Karpas-422 (cell line): ENCODE measurements at places on chromosomes 5 and 9.

- no peak for DNase-seq
These were observed 70.4 kb downstream of the TRPM6 start for GRCh38 chr9:74817281-74817810.

DNA sequence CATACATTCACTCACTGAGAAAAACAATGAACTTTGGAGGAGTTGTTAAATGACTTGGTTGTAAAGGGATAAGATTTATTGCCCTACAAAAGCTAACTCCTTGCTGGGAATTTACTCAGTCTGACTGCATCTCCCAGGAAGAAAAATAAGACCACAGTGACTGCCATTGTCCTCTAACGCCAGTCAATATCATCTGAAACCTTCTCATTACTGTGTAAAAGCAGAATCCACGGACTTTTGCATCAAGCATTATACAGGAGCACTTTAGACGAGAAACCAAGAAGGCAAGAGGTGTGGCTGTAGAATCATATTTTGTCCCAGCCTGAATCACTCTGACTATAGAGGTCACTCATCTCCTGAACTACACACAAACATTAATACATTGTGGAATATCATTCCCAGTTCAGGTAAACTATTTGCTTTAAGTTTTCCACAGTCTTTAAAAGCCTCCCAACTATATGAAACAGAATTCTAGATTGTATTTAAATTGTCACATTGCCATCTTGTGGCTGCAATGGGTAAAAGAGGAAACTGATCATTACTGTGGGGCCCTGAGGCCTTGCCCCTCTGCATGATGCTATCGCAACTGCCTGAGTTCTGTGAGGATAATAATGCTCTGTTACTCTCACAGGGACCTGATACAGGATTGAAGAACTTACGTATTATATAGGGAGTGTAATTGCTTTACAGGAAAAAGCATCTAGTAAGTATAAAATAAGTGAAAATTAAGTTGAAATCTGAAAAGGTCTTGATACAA, 142.9 kb downstream of the SLCO4C1 start:
- DNase-seq = peak; percentile 68

DNA sequence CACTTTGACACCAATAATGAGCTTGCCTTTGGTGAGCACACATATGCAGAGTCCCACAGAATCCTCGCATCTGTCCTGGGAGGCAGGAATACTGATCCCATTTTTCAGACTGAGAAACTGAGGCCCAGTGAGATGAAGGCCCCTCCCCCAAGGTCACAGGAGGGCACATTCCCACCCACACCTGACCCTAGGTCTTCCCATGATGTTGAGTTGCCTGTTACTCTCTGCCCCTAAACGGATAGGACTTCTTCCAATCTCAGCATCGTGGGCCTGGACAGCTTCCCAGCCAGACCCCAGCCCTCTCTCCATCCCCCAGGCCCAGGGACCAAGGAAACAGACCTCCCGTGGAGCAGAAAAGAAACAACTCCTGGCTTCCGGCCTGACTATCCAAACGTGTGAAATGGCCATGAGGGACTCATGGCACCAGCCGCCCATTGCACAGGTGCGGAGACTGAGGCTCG, 877 bp downstream of the SH3GLB2 start:
- peak; percentile 72 for DNase-seq

GRCh38 chr9:130195638-130196037, 23.4 kb downstream of the NCS1 start:
- no peak for DNase-seq

DNA sequence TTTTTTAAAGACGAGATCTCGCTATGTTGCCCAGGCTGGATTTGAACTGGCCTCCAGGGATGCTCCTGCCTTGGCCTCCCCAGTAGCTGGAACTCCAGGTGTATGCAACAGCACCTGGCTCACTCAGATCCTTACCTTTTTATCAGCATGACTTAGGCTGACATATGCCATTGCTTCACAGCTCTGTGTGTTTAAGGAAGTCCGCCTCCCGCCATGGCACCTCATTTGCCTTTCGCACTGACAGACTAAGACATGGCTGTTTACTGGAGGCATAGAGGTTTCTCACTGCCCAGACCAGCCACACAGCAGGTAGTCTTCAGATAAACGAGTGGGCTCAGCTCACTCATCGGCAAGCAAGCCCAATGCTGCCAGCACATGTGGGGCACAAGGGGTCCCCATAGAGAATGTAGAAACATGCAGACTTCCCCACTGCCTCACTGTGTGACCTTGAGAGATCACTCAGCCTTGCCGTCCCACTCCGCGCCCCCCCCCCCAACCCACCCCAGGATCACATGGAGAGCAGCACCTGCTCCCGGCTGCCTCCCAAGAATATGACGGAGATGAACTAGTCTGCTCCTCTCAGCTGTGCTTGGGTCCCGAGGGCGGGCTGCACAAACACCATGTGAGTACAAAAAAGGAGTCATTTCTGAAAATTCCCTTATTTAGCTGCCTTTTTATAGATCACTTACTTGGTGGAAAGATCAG, 62.8 kb downstream of the DCP2 start:
- DNase-seq = no peak

DNA sequence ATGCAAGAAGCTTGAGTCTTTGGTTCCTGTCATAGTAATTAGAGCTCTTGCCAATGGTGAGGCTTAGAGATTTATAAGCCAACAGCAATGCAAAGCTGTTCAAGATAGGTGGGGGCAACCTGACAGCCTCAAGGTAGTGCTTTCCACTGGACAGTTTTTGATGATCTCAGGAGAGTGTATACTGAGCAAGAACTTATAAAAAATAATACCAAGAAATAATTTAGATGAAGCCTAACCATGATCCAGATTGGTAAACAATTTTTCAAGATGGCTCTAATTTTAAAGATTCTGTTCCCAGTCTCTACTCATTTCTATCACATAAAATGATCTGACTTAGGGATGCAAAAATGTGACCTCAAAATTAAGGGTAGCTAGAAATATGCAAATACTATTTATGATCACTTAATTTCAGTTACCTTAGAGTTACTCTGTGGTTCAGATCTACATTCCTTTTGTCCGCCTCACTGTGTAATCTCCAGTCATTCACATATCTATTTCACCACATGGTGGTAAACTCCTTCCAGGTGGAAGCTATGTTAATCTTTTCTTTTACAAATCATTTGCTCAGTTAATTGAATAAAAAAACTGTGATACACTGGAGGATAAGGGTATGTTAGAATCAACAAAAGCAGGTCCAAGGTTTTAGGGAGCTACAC, 1228.0 kb upstream of the C9orf72 start:
- DNase-seq = no peak

GRCh38 chr9:76445976-76446375, 13.0 kb upstream of the GCNT1 start:
- DNase-seq = no peak

GRCh38 chr9:104740621-104741020, 6.9 kb upstream of the NIPSNAP3A start:
- DNase-seq = no peak

DNA sequence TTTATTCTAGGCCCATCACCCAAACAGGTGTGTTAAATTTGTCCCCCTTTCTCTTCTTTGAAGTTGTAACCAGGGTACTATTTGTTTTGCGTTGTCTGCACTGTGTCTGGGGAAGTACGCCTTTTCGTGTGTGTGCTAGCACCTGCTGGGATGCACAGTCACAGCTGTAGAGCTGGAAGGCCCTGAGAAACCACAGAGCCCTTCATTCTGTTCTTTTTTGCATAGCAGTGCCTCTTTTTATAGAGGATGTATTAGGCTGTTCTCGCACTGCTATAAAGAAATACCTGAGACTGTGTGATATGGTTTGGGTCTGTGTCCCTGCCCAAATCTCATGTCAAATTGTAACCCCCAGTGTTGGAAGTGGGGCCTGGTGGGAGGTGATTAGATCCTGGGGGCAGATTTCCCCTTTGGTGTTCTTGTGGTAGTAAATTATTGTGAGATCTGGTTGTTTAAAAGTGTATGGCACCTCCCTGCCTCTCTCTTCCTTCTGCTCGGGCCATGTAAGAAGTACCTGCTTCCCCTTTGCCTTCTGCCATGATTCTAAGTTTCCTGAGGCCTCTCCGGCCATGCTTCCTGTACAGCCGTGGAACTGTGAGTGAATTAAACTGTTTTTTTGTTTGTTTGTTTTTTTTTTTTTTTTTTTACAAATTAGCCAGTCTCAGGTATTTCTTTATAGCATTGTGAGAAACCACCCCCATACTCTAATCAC, 14.0 kb downstream of the SEC61B start:
- DNase-seq = peak; percentile 84

DNA sequence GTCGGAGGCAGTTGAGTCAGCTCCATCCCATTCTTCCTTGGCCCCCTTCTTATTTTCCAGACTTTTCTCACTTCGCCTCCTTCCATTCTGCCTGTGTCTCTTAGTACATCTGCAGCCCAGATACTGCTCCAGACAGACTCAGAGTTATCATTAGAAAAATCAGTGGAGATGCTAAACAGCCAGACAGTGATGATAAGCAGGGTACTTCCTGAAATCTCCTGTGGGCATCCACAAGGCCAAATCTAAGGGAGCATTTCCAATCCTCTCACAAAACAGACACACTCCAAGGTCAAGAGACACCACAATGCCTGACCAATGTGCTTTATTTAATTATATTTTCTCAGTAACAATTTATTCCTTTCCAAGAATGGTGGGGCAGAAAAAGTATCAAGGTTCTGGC, 14.5 kb upstream of the RLN1 start:
- DNase-seq = no peak

DNA sequence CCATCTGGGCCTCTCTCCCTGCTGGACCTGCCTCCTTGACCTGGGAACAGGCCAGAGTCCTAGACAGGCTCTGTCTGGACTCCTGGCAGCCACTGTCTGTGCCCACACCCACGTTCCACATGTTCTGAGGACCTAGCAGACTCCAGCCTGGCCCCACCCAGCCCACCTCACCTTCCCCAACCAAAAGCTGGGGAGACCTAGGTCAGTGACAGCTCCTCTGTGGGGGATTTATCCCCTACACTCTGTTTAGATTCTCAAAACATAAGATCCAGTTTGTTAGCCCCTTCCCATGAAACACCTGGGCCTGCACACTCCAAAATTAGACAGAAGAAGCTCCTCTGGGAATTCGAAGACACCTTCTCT, 59.8 kb upstream of the ADAMTS2 start:
- DNase-seq = no peak

DNA sequence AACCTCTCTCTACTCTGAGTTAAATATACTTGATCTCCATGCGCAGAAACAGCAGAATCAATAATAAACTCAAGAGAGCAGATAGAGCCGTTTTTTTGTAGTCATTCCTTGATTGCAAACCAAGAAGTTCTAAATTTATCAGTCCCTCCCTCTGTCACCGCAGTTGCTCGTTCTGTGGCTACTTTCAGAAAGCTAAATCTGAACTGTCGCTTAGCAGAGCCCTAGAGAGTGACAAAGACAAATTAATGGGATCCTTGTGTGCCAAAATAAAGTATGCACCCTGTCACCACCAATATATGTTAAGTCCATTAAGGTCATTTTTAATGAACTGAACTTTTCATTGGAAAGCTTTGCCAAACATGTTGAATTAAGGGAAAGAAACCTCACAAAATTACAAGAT, 218.3 kb downstream of the ADAMTSL1 start:
- DNase-seq = no peak

DNA sequence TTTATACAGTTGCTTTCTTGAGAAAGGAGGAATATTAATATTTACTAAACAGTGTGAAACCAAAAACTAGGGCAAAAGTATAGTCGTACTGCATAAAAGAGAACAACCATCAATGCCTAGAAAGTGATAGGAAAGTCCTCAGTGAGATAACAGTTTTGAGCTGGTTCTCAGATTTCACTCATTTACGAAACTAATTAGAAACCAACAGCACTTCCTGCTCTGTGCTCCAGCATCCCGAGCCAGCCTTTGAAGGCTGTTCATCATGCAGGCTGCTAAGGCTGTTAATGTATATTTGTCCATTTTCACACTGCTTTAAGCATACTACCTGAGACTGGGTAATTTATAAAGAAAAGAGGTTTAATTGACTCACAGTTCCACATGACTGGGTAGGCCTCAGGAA, 2039.9 kb downstream of the EFNA5 start:
- no peak for DNase-seq

- no peak for DNase-seq
These were observed 50.0 kb upstream of the COL5A1 start for GRCh38 chr9:134591573-134591981.

DNA sequence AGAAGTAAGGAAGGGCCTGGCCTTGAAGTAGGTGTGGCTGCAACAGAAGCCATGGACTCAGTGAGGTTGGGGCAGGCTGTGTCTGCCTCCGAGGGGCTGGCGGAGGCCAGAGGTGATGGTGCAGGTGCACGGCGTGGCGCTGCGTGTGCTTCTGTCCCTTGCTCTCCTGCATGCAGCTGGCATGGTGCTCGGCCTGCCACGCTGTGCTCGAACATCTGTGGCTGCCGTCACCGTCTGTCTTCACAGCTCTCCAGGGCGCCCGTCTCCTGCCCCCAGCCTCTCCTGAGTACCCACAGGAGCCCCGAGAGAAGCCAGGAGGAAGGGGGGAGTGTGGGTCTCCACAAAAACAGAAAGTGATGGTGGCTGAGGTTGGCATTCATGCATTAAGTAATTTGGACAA, 193.7 kb downstream of the CACNA1B start:
- DNase-seq = no peak

DNA sequence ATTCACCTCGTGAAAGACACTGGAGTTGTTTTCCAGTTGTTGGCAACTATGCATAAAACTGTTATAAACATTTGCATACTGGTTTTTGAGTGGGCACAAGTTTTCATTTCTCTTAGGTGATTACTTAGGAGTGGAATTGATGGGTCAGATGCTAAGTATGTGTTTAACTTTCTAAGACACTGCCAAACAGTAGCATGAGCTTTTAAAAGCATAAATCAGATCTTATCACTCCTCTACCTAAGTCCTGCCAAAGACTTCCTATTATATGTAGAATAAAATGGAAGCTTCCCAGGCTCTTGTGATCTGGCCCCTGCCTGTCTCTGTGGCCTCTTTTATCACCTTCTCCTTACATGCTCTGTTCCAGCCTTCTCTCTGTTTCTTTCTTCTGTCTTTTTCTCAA, 72.6 kb downstream of the SH3RF2 start:
- DNase-seq = no peak

DNA sequence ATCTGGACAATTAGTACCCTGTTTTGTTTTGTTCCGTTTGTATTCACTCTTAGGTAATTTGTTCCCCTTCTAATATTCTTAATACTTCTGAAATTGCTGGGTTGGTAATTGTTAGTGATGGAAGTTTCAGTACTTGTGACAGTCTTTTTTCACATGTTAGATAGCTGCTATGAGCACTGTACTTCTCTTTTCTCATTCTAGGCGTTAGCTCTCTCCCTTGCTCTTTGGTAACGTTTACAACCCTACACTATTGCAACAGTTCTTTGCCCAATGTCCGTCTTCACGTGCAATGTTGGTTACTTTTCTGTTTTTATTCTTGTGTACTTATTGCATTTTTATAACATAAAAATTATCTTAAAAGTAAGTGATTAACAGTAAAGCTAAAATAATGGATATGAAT, 1509.0 kb downstream of the MAT2B start:
- DNase-seq = no peak

GRCh38 chr9:123089790-123090189, 56.3 kb downstream of the GPR21 start:
- DNase-seq = peak; percentile 70

DNA sequence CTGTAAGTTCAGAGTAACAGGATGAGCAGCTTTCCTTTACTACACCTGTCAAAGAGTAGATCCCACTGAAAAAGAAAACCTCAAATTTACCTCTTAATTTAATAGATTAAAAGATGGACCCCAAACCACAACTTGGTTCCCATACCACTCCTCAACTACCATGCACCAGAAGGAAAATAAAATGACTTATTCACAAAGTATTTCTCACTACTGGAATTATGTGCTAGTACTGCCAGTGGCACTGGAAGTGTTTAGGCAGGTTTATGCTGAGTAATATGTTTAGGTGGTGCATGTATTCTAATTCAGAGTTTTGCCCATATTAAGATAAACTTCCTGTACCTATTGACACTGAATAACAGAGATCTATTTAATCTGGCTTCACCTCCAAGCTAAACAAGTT, 6.6 kb downstream of the PLK2 start:
- DNase-seq = no peak
